Tibial nerve (tissue), 4 donors: ENCODE measurements at places on chromosomes 13 and 19.

DNA sequence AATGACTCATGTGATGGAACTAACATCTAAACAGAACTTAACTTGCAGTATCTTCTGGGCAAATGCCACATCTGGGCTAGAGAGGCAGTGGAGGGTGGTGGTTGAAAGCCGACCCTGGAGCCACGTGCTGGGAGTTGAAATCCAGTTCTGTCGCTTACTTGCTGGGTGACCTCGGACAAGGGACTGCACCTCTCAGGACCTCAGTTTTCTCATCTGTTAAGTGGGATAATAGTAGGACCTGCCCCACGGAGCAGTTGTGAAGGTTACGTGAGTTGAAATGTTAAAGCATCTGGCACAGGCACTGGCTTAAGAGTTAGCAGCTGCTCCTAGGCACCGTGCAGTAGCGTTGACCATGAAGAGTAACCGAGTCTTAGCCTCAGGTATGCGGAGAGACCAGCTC, 76.1 kb downstream of the SIPA1L3 start:
- no peak for DNase-seq

DNA sequence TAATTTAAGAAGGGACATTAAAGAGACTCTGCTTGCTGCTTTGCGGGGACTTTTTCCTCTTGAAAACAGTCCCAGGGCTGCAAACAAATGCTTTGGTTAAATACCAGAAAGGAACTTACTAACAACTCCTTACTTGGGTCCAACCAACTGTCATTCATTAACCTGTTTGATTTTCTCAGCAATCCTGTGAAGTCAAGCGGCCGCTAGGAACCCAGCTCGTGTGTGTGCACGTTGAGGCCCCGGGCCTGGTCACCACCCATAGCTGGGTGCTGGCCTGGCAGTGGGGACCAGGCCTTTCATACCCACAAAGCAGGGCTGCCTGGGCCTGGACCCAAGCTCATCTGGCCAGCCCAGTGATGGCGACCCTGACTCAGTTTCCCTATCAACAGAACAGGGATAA, 50.7 kb downstream of the C1QTNF9 start:
- no peak for DNase-seq

- DNase-seq = no peak
Observed at GRCh38 chr19:5623397-5624017, 624 bp downstream of the SAFB start.

- DNase-seq = no peak
Observed at GRCh38 chr13:22047082-22047784, 376.4 kb downstream of the FGF9 start.

GRCh38 chr19:43462785-43463380, 2.5 kb downstream of the LYPD3 start:
- no peak for DNase-seq

DNA sequence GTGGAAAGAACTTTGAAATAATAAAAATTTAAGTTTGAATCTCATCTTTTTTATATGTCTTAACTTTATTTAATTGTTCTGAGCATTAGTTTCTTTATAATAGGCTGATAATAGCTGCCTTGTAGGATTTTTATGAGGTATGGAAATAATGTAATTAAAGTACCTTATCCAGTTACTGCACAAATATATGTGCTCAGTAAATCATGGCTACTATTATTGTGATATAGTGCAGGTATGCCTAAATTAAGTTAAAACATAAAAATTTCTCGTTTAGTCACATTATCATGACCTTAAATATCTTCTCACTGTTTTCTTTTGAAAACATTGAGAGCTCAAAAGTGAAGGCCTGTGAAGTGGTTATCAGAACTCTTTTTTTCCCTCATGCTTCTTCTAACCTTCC, 62.9 kb downstream of the NDFIP2 start:
- DNase-seq = no peak

- DNase-seq = peak; percentile 27
Observed at GRCh38 chr13:42991898-42992763, at the start of gene EPSTI1. Gene EPSTI1, minus strand, starts transcription at chr13:42992241. Its CDS starts 76 bp downstream, at chr13:42992165.

- DNase-seq = peak; percentile 99
Observed at GRCh38 chr19:18636183-18636968, 452 bp upstream of the KLHL26 start.

DNA sequence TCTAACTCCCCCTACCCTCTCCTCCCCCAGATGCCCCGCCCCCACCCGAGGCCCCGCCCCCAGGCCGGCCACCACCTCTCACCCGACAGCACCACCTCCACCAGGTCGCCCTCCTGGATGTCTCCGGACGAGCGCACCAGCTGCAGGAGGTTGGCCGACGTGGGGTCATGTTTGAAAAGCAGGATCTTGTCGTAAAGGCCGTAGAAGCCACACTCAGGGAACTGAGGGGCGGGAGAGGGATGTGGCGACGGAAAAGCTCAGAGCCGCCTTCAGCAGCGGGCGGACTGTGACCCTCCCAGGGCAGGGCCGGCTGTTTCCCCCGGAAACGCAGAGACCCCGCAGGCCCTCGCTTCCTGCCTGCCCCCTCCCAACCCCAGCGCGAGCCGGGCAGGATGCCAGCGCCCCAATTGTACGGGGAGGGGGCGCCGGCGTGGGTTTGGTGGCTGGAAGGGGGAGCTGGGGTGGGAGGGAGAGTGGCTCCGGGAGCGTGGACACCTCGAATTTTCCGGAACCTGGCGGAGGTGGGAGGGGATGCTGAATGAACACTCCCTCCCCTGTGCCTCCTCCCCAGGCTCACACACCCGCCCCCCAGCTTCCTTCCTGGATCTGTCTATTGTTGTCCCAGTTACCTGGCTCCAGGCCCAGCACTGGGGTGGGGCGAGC, 3.0 kb downstream of the PRKD2 start:
- DNase-seq = peak; percentile 96

- DNase-seq = peak; percentile 61
Observed at GRCh38 chr13:102800145-102801041, 1.5 kb downstream of the BIVM start.

DNA sequence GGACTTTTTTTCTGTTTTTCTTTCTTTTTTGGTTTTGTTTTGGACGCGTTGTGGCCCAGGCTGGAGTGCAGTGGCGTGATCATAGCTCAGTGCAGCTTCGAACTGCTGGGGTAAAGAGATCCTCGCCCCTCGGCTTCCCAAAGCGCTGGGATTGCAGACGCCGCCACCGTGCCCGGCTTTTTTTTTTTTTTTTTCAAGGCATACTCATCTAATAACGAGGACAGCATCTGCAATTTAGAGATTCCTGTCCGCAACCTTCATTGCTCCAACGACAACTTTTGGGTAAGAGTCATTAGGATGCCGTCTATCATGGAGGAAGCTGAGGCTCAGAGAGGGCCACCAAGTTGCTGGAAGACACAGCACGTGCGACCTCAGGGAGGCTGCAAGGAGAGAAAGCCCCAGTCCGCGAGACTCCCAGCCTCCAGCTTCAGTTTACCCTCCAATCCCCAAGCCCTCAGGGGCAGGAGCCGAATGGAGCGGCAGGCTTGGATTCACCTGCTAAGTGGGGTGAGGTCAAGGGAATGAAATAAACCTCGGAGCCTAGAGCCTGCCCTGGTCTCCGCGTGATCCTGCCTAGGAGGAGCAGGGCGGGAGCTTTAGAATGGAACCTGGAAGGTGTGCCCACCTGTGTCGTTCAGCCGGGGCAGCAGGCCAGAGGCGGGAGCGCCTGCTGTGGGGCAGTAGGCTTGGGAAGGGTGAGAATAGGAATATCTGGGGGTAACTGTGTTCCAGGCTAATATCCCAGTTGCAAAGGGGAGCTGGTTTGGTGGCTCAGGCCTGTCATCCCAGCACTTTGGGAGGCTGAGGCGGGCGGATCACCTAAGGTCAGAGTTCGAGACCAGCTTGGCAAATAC, 676 bp upstream of the POLRMT start:
- no peak for DNase-seq
